ENCODE measurements at places on chromosomes 12 and 14.

- no peak for DNase-seq
Measured at GRCh38 chr12:121550974-121551634, 29.7 kb downstream of the KDM2B start.

- DNase-seq: no peak
Measured at GRCh38 chr12:122117979-122118378, 39.4 kb downstream of the MLXIP start.

DNA sequence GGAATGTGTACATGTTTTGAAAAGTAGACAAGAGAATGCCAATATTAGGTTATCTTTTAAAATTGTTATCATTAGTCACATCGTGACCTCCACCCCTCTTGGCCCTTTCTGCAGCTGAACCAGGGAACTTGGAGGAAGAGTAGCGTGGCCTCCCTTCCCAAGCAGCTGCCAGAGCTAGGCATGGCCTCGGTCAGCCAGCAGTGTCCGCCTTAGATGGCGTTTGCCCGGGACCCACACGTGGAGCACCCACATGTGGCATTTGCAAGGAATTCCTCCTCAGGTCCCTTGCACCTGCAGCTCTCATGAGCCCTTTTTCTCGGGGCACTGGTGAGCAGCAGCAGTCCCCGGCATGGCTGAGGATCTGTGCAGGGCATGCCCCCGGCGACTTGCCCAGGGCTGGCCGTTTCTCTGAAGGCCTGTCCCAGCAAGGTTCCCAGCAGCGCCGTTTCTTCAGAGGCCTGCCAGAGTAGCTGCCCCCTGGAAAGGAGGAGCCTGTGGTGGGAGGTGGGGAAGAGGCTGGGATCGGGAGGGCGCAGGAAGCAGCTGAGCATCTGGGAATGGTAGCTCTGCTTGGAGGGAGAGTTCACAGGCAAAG is 10.8 kb downstream of the JDP2 start:
- no peak for DNase-seq

DNA sequence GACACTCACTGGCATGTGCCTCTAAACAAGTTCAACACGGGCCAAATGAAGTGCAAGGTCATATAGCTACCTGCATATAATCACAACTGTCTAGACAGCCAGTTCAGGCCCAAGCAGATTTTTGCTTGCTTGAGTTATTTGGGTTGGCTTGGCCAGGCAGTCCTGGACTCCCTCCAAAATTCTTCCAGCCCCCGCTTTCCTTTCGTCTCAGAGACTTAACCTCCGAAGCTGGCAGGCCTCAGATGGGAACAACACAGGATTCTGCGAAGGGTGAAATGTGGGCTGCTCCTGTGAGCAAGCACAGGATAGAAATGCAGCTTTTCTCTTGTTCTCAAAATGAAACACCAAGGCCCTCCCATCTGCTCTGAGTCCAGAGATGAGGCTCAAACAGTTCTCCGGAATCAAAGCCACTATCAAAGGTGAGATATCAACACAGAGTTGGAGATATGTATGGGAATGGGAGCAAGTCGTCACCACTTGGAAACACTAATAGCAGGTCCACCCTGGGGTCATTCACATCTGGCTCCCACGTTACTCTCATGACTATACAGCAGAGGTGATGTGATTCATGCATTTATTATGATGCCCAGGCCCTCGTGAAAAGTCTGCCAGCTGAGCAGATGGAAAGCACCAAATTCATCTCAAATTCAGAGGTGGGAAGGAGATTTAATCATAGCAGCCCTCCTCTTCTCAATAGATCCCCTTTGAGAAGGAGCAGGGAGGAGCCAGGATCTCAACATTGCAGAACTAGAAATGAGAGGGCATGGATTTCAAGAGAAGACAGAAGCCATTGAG is 389.8 kb downstream of the NUAK1 start:
- DNase-seq: no peak

- DNase-seq: no peak
Measured at GRCh38 chr14:101620031-101620788, 58.9 kb downstream of the DIO3 start.

DNA sequence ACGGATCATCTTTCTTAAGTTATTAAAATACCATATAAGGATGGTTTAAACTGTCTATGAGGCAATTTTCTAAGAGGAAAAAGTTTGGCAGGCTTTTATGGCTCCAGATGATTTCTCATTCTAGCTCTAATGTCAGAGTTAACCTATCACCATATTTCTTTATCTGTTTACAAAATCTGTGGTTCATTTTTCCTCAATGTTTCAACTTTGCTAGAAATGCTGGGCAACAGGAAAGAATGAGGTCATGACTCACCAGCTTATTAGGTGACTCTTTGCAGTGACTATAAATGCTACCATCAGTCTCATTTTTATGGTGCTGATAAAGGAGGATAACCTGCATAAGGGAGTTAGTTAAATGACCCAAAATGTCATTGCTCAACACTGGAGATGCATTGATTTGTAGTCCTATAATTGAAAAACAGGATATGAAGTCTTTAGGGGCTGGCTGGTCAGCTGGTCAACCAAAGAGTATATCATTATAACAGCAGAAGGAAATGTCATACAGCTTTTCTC is 45.3 kb upstream of the RAP1B start:
- DNase-seq: no peak

DNA sequence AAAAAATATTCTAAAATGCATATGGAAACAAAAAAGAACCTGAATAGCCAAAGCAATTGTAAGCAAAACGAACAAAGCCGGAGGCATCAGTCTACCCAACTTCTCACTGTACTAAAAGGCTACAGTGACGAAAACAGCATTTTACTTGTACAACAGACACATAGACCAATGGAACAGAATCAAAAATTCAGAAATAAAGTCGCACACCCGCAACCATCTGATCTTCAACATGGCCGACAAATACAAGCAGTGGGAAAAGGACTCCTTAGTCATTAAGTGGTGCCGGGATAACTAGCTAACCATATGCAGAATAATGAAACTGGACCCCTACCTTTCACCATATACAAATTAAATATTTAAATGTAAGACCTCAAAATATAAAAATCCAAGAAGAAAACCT is 203.9 kb upstream of the PPFIA2 start:
- DNase-seq: no peak

- no peak for DNase-seq
Measured at GRCh38 chr12:25957793-25958427, 572 bp upstream of the RASSF8 start.
